Temporal lobe (tissue), 4 donors: ENCODE measurements at places on chromosomes 11 and 22. TPM values are rescaled to one million over a fixed set of nuclear protein-coding genes. Genes with fewer than 3 reads are reported as not detected.

UBQLN3 gene
- under 0.01 TPM for total RNA-seq

FAM227A gene
- 4.9 TPM for total RNA-seq

CXCR5 gene
- not detected for total RNA-seq

MPEG1 gene
- total RNA-seq, result 1.7 TPM

GP1BB gene
- total RNA-seq, result 24.8 TPM

PDE3B gene
- total RNA-seq, result 21.1 TPM

PDGFD gene
- 8.6 TPM for total RNA-seq

OR51E2 gene
- total RNA-seq, result 0.25 TPM

FGF4 gene
- not detected for total RNA-seq

XKR3 gene
- not detected for total RNA-seq
